LoVo (cell line): ENCODE measurements at places on chromosomes 16 and 17.
A peak's percentile ranks its signal among the peaks of the same experiment; 100 is the strongest.

GRCh38 chr17:8647956-8648355 lies 17.4 kb upstream of the MYH10 start:
- no peak for DNase-seq

GRCh38 chr17:80471922-80472321 lies 4.5 kb downstream of the NPTX1 start:
- no peak for DNase-seq

GRCh38 chr17:42345396-42346073 lies 42.7 kb downstream of the STAT3 start:
- no peak for DNase-seq

- no peak for DNase-seq
Measured at GRCh38 chr16:66030036-66030435, 336.5 kb upstream of the CDH5 start.

DNA sequence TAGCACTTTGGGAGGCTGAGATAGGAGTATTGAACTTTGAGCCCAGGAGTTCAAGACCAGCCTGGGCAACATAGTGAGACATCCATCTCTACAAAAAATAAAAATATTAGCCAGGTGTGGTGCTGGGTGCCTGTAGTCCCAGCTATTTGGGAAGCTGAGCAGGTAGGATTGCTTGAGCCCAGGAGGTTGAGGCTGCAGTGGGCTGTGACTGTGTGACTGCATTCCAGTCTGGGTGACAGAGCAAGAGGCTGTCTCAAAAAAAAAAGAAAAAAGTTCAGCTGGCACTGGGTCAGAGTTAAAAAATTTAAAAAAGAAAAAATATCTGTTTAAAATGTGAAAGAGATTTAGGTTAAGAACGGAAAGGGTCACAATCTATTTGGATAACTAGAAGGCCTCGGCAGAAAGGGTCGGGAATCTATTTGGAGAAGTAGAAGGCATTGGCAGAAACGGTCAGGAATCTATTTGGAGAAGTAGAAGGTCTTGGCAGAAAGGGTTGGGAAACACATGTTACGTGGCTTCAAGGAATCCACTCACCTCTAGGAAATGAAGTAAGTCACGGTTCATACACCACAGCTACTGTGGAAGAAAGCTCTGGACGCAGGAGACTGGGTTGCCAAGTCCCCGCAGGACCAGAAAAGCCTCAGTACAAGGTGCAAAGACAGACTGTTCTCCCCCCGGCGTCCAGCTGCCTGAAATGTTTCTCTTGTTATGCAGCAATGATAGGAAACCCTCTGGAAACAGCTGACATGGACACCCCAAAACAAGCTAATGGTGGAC lies 25.3 kb downstream of the LMF1 start:
- no peak for DNase-seq

- DNase-seq: no peak
Measured at GRCh38 chr16:59391617-59392364, 657.7 kb upstream of the GOT2 start.

- DNase-seq: no peak
Measured at GRCh38 chr16:53766304-53767016, 62.5 kb downstream of the FTO start.

GRCh38 chr16:74837056-74837455 lies 62.4 kb upstream of the FA2H start:
- DNase-seq: no peak

DNA sequence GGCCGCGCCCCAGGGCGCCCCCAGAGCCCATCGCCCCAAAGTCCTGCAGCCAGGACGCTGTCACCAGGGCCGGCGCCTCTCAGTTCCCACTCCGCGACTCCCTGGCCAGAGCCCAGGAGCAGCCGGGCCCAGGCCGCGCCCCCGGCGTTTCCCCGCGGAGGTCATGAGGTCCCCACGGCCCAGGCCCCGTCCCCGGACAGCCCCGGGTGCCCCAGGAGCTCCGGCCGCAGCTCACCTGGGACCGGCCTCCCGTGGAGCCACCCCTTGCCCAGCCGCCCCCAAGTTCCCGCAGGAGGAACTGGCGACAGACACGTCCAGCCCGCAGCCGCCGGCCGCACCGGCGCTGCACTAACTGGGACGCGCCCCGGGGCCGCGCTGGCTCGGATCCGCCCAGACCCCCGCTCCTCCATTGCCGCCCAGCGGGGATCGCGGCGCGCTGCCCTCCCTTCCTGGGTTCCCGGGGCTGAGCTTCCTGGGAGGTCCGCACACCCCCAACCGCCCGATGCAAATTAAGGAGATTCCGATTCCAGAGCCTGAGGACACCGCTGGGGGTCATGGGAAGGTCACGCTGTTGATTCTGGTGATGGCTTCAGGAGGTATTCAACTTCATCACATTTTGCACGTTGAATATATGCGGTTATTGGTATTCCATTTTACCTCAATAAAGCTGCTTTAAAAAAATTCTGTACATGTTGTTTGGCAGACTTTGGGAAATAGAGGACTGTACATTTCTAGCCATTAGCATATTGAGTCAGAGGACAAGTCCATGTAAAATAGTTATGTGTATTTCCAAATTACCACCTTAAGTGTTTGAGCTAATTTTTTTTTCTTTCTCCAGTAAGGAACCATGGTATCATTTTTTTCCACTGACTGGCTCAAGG lies 9.9 kb downstream of the AHSP start:
- DNase-seq: no peak

DNA sequence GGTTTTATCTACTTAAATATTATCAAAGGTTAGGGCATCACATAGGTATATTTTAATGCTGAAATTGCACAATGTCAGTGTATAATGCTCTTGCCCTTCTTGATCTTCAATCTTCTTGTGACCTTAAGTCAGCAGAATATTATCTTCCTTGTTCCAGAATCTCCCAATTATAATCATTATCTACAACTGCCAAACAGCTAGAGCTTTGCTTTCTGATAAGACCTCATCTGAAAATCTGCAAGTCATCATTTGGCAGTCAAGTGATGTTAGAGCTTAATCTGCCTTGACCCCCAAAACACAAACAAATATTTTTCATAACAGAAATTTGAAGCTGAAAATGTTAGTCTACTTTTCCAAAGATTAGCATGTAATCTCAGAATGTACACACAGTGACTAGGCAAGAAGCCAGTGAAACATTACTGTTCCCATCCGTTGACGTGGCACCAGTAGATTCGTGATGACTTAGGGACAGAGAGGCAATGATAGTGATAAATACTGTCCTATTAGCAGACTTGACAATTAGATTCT lies 19.8 kb downstream of the REXO5 start:
- no peak for DNase-seq

- no peak for DNase-seq
Measured at GRCh38 chr16:4245077-4245791, 3.4 kb upstream of the SRL start.

DNA sequence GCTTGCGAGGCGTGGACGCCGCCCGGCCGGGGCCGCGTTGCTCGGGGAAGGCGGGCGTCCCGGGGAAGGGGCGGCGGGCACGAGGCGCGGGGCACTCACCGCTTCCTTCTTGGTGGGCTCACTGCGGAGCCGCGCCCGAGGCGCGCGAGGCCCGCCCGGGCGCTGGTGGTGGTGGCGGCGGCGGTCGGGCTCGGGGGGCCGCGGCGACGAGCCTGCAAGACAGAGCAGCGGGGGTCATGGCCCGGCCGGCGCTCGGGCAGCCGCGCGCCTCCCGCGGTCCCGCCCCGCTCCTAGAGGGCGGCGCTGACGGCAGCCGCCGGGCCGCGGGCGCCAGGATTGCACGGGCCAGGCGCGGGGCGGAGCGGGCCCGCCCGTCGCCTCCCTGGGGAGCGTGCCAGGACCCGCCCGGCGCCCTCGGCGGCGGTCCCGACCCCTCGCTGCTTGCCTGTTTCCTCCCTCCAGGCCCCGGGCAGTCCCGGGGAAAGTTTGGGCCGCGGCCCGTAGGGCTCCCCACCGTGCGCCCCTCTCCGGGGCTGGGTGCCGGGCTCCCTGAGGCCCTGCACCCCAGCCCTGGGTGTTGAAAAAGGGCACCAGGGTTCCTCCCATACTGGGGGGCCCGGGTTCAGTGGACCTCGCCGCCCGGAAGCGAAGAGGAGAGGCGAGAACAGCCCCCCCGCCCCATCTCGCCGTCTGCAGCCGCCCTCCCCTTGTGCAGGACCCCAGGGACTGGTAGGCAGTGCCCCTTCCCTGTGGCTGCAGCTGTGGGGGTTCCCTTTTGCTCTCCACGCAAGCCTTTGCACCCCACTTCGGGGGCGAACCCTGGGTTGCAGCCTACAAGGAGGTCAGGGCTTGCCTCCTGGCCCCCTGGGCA lies at the start of gene C16orf74:
TSS of gene C16orf74 (minus strand) at position 270 of the 871 bp plus-strand sequence. CDS start 15,879 bp downstream, outside the sequence.
- DNase-seq: peak; percentile 68

DNA sequence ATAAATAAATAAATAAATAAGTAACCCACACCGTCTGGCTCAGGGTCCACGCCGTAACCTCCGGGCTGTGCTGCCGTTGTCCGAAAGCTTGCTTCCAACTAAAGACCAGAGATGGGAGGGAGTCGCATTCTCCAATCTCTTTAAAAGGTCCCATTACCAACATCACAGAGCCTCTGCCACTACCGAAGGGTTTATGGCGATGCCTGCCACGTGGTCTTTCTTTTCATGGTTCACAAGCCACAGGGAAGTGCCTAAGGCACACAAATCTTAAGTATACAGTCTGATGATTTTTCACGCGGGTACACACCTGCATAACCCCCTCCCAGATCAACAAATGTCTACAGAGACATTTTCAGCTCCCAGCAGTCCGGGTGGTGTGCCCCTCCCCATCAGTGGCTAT lies 1.4 kb downstream of the COTL1 start:
- DNase-seq: no peak

- no peak for DNase-seq
Measured at GRCh38 chr17:81037026-81037797, 2.3 kb downstream of the BAIAP2 start.

DNA sequence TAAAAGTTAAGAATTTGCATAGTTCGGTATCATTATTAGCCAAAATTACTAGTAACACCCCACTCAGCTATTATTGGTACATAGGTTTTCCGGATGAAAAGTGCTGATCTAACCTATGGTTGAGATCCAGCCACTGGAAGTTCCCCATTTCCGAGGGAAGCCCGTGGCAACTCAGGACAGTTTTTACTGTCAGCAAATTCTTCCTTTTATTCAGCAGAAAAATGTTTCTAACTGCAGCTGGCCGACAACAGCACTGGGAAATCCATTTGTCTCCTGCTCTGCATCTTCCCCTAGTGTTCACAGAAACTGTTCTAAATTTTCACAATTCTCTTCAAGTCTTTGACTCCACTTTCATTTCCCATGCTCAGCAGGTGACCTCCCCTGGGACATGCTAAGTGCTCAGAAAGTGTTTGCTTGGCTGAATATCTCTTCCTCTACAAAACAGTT lies 15.5 kb upstream of the MMD start:
- DNase-seq: no peak

DNA sequence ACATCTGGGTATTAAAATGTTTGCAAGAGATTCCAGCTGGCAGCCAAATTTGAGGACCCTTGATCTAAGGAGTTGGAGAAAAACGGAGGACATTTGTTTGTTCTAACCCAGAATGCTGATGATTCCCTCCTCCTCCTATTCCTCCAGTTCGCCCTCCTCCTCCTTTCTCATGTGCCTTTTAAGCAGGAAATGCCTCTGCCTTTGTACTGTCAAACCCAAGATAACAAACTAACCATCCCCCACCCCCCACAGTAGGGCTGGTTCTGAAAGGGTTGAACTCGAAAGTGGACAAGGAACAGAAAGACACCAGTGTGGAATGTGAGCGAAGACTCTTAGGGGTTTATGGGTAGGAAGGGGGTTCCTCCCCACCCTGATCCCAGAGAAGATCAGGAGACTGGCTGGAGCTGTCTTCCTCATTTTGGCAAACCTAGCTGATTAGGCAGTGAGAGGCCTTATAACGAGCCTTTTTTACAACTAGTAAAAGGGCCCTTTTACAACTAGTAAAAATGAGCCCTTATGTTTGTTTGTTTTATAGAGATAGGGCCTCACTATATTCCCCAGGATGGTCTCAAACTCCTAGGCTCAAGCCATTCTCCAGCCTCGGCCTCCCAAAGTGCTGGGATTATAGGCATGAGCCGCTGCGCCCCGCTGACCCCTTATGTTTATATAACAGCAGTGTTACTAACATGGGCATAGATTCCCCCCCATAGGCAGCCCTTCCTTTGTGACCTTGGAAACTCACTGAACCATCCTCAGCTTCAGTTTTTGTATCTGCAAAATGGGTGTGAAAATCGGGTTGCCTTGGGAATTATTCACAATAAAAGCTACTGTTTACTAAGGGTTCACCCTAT lies 975 bp downstream of the CHD9 start:
- no peak for DNase-seq

- DNase-seq: no peak
Measured at GRCh38 chr17:79478051-79478461, 132.8 kb downstream of the RBFOX3 start.

GRCh38 chr17:81322271-81323082 lies 27.4 kb upstream of the SLC38A10 start:
- DNase-seq: no peak

DNA sequence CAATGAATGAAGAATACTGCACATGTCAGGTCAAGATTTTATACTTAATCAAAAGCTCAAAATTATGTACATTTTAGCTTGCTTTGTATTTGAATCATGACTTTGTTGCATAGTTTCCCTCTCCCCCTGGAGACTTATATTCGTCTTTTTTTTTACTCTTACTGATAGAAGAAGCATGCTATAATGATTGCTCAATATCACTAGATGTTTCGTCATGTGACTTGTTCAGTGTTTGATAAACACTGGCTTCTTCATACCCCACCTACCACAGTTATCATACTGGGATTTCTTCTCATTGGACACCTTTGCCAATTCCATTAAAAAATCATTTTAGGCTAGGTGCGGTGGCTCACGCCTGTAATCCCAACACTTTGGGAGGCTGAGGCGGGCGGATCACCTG lies 148.7 kb downstream of the FTO start:
- DNase-seq: no peak

DNA sequence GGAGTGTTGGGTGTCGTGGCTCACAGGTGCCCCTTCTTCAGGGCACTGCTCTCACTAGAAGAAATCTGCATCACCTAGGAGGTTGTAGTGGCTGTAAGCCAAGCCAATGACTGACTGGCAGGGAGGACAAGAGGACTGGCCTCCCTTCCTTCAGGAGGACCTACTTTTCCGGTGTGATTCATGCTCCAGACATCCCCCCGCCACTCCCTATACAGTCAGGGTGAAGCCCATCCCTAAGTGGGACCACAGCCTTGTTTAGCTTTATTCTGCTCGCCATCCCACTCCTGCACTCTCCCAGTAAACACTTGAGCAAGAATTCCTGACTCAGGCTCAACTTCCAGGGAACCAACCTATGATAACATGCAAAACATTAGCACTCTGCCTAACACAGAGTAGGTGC lies 67.0 kb downstream of the PLCG2 start:
- DNase-seq: peak; percentile 39

GRCh38 chr17:57669671-57670529 lies 75.2 kb downstream of the CCDC182 start:
- DNase-seq: no peak

GRCh38 chr16:61945511-61945910 lies 90.7 kb downstream of the CDH8 start:
- no peak for DNase-seq

DNA sequence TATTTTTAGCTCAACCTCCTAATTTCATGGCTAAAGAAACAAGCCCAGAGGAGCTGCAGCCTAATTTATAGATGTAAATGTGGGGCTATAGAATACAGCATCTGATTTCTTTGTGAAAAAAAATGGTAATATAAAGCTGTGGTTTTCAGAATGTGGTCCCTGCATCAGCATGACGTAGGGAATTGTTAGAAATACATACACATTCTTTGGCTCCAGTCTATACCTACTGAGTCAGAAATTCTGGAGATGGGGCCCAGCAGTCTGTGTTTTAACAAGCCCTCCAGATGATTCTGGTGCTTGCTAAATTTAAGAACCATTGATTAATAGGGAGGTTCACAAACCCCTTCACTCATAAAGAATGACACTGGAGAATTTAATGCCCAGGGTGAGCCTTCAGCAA lies 18.1 kb upstream of the MYH8 start:
- no peak for DNase-seq
